ENCODE measurements at places on chromosomes 13 and 19. TPM values are rescaled to one million over a fixed set of nuclear protein-coding genes. Genes with fewer than 3 reads are reported as not detected.
A peak's percentile ranks its signal among the peaks of the same experiment; 100 is the strongest.

DNA sequence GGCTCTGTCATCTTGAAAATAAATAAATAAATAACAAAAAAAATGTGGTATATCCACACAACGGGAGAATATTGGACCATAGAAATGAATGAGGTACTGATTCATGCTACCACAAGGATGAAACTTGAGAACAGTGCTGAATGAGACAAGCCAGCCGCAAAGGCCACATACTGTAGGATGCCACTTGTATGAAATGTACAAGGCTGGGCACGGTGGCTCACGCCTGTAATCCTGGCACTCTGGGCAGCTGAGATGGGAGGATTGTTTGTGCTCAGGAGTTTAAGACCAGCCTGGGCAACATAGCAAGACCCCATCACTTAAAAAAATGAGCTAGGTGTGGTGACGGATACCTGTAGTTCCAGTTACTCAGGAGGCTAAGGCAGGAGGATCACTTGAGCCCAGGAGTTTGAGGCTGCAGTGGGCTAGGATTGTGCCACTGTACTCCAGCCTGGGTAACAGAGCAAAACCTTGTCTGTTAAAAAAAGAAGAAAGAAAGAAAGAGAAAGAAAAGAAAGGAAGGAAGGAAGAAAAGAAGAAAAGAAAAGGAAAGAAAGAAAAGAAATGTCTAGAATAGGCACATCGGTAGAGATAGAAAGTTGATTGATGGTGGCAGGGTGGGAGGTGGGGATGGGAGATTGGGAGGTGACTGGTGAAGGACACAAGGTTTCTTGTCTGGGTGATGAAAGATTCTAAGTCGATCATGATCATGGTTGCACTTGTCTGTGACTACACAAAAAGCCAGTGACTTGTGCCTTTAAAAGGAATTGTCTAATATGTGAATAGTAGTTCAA is 20.3 kb downstream of the HPN start:
- no peak for DNase-seq

DNA sequence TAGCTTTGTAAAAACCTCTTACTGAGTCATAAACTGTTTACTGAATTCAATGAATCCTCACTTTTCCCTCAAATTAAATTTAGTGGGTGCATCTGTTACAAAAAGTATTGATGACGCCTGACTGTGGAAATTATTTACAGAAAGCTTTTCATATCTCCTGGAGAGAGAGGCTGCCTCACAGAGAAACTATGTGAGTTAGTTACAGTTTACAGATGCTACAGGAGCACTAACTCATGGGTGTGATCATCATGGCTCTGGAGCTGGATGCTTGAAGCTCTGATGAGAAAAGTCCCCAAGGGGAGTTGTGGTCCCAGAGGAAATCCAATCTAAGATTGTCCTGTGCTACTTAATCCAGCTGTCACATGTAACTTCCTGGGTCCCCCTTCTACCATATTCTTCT is 590.8 kb downstream of the LMO7 start:
- DNase-seq, result no peak

GRCh38 chr19:48740164-48740972 is at the start of gene RASIP1:
RASIP1 (minus strand) TSS chr19:48740610; CDS start chr19:48740282, 328 bp downstream.
- no peak for DNase-seq

DNA sequence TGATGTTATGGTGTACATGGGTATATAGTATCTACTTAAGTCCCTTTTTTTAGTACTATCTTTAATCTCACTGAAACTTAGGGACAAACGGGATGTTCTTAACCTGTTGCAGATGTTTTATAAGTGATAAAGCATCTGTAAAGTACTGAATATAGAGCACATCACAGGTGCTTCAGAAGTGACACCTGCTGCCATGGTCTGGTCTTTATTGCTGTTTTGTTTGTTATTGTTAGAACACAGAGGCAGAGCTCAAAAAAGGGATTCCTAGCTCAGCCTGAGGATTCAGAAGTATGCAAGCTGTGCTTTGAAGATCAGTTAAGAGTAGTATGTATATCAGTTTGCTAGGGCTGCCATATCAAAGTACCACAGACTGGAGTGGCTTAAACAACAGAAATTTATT is 219.5 kb downstream of the DCT start:
- DNase-seq, result no peak

DNA sequence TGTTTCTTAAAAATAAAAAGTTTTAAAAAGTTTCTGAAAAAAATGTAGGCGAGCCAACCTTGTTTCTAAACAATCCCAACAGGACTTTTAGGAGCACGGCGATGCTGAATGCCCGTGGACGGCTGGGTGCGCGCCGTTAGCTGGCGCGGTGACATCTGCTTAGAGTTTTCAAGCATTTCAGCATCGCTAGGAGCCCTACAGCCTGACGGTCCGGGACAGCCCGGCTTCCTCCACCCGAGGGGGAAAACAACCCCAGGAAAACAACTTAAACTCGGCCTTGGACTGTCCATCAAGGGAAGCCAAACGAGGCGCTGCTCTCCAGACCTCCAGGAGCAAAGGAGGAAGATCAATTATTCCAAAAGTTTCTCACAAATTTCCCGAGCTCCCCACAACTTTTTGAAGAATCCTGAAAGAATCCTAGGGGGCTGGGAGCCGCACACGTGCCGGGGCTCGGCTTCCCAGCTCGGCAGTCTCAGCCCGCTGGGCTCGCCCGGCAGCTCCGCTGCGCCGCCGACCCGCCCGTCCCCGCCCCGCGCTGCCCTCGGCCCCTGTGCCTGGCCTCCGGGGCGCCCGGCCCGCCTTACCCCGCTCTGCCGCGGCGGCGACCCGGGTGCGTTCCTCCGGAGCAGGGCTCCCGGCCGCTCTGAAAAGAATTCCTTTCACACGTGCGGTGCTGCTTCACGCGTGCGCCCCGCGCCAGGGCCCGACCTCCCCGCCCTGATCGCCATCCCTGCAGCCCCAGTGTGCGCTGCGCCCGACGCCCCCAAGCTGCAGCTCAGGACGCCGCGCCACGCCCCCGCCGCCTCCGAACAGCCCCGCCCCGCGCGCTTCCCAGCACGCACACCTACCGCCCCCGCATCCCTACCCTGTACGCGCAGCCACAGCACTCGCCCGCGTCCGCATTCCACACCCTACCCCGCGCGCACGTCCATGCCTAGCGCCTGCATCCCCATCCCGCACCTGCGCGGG is at the start of gene GJA3:
Gene GJA3, minus strand, starts transcription at position 747 of the 969 bp plus-strand sequence. CDS start 17,764 bp downstream, outside the sequence.
- DNase-seq, result peak; percentile 73

DNA sequence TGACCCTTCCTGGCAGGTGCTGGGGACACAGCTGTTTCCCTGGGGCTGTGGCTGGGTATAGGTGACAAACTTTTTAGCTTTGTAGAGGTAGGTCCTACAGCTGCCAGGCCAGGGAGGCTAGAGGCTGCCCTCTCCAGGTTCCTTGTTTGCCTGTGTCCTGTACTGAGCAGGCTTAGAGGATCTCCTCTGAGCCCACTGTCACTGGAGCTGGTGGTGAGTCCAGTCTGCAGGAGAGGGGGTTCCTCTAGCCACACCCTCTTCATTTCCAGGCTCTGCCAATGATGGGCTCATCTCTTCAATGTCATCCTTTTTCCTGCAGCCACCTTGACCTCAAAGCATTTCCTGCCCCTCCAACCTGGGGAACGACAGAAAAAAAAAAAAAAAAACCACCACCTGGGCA is 12.6 kb upstream of the RAB11B start:
- DNase-seq, result no peak

GRCh38 chr19:566403-566802 is 6.0 kb upstream of the BSG start:
- no peak for DNase-seq

DNA sequence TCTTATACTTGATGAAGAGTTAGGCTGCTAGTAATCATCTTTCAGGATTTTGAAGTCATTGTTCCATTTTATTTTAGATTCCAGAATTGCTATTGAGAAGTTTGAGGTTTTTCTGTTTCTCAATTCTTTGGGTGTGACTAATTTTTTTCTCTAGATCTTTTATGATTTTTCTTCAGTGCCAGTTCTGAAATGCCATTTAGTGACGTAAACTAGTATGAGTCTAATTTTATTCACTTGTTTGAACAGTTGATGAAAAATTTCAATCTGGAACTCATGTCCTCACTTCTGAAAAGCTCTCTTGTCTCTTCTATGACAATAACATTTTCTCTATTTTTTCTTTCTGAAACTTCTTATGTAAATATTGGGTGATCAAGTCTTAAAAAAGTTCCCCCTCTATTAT is 188.5 kb upstream of the HTR2A start:
- no peak for DNase-seq

- no peak for DNase-seq
Observed at GRCh38 chr19:39481676-39482075, 1.0 kb downstream of the TIMM50 start.

DNA sequence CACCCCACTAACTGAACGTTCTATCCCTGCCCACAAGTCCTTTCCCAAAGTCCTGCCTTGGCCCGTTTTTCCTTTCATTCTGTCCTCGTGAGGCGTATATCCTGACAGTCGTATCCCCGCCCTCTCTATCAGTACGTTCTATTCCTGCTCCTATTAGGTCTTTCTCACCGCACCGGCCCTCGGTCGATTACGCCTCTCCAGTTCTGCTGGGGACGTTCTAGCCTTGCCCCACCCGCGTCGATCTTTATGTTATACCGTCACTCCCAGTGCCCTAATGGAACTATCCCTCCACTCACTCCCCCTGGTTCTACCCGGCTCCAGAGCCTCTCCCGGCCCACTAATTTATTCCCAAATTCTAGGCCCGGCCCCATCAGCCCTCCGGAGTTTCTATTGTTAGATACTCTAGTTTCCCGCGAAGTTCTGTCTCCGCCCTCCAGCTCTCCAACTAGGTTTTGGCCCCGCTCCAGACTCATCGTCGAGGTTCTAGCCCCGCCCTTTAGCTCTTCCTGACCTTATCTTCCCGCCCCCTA is 2.0 kb downstream of the PLAUR start:
- no peak for DNase-seq

DNA sequence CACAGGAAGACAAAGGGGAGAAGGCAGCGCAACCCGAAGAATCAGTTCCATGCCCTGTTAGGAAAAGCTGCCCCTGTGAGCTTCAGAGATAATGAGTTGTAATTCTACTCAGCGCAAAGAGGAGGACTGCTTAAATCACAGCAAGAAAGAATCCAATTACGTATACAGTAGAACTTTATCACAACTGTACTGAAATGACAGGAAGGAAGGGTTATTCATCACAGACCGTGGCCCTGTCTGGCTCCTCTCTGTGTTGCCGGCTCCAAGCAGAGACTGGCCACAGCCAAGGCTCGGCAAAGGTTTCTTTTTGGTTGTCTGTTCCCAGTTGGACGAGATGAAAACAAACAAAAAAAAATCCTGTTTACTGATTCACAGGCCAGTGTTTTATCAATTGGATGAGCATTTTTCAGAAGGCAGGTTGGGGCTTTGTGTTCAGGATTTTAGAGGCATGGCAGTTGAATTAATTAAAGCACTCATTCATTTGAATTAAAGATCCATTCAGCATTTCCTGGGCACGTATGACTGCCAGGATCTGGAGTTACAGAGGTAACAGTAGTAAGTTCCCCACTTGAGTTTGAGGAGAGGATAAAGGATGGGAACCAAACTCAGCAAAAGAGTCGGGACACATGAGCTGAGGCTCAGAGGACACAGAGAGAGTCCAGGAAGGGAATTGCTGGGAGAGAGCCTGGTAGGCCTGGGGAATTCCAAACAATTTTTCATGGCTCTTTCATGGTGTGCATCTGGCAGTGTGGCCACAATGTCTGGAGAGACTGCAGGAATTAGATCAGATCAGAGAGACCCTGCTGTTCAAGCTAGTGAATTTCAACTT is 341.0 kb downstream of the DNAJC15 start:
- no peak for DNase-seq

GRCh38 chr19:24069905-24070657 is 16.9 kb upstream of the ZNF254 start:
- DNase-seq, result no peak

DNA sequence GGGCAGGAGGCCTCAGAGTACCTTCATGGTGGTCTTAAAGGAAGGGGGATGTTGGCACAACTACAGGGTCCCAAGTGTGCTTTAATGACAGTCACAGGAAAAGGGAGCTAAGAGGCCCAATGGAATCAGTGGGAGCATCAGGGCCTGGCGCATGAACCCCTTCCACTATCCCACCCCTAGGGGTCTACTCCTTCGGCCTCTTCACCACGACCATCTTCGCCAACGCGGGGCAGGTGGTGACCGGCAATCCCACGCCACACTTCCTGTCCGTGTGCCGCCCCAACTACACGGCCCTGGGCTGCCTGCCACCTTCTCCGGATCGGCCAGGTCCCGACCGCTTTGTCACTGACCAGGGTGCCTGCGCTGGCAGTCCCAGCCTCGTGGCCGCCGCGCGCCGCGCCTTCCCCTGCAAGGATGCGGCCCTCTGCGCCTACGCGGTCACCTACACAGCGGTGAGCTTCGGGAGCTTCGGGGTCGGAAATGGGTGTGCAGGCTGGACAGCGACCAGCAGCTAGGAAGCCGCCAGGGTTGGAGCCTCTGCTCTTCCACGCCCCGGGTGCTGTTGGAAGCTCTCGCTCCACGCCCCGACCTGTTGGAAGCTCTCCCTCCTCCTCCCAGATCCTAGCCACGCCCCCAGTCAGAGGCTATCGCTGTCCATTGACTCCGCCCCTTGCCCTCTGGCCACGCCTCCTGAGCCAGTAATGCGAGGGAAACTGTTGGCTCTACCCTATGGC is 6.0 kb downstream of the PLPPR2 start:
- DNase-seq, result no peak

The ACER1 gene
- not detected for total RNA-seq

The AP1M2 gene
- total RNA-seq, result not detected

The WDR87 gene
- not detected for total RNA-seq

The ZNF229 gene
- 0.61 TPM for total RNA-seq

The HNRNPA1L2 gene
- 7.4 TPM for total RNA-seq

The PSG4 gene
- not detected for total RNA-seq

The NLRP5 gene
- not detected for total RNA-seq
